Fibroblast of the aortic adventitia (primary cell): ENCODE measurements at places on chromosomes 4 and X.

- DNase-seq = peak; percentile 46
Measured at GRCh38 chrX:19660604-19661255, 145.4 kb upstream of the MAP3K15 start.

- no peak for DNase-seq
Measured at GRCh38 chr4:56806666-56807065, 14.8 kb downstream of the SPINK2 start.

GRCh38 chr4:40685300-40685699, 55.6 kb upstream of the RBM47 start:
- DNase-seq = peak; percentile 41

DNA sequence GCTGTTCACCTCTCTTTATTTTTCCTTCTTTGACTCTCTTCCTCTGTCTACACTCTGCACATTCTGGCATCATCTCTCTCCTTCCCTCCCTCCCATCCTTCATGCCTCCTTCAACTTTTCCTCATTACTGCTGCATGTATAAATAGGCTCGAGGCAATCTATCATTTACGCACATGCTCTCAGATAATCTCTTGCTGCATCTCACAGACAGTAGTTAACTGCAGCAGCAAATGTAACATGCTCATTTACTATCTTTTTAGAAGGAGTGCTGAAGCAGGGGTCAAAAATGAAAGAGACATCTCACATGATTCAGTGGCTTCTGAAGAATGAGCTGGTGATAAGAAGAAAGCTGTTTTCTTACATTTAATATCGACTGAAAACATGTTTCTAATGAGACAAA, 127.7 kb downstream of the RASL11B start:
- DNase-seq = no peak

DNA sequence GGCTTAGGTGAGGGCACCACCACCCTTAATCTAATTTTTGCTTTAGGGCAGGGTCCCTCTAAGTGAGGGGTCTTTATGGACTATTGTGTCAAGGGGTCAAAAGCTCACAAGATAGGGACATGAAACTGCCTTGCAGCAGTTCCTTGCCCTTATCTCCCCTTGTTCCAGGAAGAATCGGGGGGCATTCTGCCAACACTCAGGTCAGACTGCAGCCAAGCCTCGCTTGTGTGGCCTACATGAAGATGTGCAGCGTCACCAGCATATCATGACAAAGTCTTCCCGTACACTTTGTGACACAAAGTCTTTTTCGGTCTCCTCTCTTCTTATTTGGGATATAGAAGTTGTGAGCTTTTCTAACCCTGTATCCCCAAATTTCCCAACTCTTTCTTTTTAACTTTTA, 17.5 kb upstream of the USP9X start:
- no peak for DNase-seq

GRCh38 chr4:62901101-62901500, 1508.1 kb downstream of the TECRL start:
- DNase-seq = no peak
